BJ (cell line): ENCODE measurements at places on chromosomes 16 and 17. TPM values are rescaled to one million over a fixed set of nuclear protein-coding genes. Genes with fewer than 3 reads are reported as not detected.

Gene GAST
- polyA plus RNA-seq: not detected in 2 replicates

DNA sequence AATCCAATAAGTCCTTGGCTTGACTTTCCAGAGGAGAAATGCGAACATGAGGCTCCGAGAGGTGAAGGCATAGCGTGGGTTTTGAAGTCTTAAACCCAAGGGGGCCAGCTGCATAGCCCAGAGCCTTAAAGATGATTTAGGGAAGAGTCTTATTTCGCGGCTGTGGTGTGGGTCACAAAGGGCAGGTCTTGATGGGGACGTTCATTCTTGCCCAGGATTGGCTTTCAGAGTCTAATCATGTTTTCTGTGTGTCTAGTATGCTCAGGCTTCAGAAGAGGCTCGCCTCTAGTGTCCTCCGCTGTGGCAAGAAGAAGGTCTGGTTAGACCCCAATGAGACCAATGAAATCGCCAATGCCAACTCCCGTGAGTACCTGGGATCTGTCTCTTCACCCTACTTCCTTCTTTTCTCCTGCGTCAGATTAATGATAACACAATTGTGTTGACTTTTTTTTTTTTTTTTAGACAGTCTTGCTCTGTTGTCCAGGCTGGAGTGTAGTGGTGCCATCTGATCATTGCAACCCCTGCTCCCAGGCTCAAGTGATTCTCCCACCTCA lies 951 bp downstream of the RPL19 start:
- DNase-seq: no peak

GRCh38 chr16:21989133-21989532 lies 11.8 kb downstream of the PDZD9 start:
- DNase-seq: peak; percentile 19

Gene CLEC18B
- 0.05 TPM in 1 of 2 replicates, not detected in the other for polyA plus RNA-seq

DNA sequence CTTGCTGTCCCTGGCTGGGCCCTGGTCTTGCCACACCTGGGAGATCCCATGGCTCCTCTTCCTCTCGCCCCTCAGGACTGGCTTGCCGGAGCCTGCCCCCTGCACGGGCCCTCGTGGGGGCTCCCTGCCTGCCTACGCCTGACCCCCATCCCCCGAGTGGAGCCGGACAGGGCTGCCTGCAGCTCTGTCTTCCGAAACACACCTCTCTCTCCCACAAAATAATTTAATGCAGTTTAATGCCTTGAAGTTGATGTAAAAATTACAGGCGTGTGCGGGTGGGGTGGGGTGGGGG lies 22.4 kb upstream of the SLC38A10 start:
- DNase-seq: no peak

- no peak for DNase-seq
Measured at GRCh38 chr17:12729086-12729485, 60.2 kb upstream of the ARHGAP44 start.

DNA sequence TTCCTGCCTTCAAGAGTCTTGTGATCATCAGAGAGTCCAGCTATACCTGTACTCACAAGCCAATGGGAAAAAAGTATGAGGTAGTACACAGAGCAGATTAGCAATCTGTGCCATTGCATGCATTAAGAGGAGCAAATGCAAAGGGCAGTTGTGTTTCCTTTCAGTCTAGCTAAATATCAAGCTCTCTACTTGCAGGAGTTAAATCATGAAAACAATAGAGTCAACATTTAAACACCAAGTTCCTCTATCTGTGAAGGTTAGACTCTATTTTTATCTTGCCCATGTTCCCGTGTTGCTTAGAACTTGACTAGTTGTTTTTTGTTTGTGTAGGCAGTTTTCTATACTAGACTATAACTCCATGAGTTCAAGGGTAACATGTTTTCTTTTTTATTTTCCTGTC lies 4.7 kb upstream of the FAM20A start:
- no peak for DNase-seq

DNA sequence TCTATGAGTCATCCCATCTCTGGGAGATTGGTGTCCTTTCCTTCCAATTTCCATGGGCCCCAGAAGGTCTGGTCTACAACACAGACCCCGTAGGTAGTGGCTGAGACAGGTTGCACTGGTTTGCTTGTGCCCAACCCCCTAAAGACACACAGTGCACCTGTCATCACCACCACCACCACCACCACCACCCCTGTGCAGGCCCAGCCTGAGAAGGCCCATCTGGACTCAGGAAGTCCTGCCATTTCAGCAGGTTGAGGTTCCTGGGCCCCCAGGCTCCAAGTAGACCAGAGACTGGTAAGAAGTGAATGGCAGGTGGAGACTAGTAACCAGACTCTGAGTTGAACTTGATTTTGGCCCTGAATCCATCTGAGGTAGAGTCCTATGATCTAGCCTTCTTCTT lies 25.9 kb upstream of the PHB1 start:
- no peak for DNase-seq

Gene KRT40
- not detected in 2 replicates for polyA plus RNA-seq

- DNase-seq: no peak
Measured at GRCh38 chr17:48445248-48445620, 15.2 kb upstream of the SKAP1 start.

DNA sequence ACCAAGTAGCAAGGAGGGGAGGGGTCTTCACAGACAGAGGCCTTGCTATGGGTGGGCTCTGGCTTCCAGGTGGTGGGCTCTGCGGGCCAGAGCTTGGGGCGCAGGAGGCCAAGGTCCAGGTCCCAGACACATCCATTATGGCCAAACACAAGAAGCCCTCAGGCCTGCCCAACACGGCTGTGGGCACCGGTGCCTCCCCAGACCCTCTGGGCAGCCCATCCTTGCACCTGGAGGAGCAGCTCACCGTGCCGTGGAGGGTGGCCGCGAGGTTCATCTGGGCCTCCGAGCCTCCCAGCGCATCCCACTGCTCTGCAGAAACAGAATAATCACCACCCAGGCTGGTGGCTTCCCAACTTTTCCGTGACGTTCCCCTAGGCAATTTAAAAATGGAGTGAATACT lies 55.9 kb downstream of the TBC1D16 start:
- DNase-seq: no peak

Gene ATP2A3
- 0.65 and 1.1 TPM in 2 replicates for polyA plus RNA-seq

DNA sequence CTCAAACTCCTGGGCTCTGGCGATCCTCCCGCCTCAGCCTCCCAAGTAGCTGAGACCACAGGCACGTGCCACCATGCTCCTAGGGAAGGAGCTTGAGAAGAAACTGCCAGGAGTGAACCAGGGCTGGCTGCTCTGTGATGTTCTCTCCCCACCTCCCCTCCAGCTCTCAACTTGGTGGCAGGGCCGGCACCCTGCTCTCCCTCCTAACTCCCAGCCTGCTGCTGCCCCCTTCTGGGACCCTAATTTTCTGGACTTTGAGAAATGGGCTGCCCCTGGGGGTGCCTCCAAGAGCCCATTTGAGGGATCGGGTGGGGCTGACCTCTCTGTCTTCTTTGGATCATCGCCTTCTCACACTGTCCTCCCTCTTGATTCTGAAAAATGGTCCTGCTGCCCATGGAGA lies 14.9 kb upstream of the STAT3 start:
- no peak for DNase-seq

Gene FZD2
- 57.1 and 93.1 TPM in 2 replicates for polyA plus RNA-seq

GRCh38 chr17:8445536-8445935 lies 9.9 kb downstream of the NDEL1 start:
- no peak for DNase-seq

- DNase-seq: no peak
Measured at GRCh38 chr17:45013021-45013997, 38.1 kb downstream of the DCAKD start.

GRCh38 chr16:51761001-51761400 lies 609.9 kb upstream of the SALL1 start:
- no peak for DNase-seq
